SK-N-SH (cell line): ENCODE measurements at places on chromosomes 13 and 19. TPM values are rescaled to one million over a fixed set of nuclear protein-coding genes. Genes with fewer than 3 reads are reported as not detected.

Gene ZNF333
- polyA plus RNA-seq: 15.2 and 19.6 TPM in 2 replicates

Gene TGFBR3L
- 0.78 and 0.87 TPM in 2 replicates for polyA plus RNA-seq

Gene FNDC3A
- 27.7 and 37.7 TPM in 2 replicates for polyA plus RNA-seq

Gene TLE6
- polyA plus RNA-seq: 2.6 and 3.3 TPM in 2 replicates

Gene SHANK1
- polyA plus RNA-seq: 0.28 and 0.31 TPM in 2 replicates

Gene ACP7
- polyA plus RNA-seq: 0.24 and 0.36 TPM in 2 replicates

Gene ARID3A
- 4.4 and 8.6 TPM in 2 replicates for polyA plus RNA-seq

Gene ZNF90
- polyA plus RNA-seq: 1.4 and 1.5 TPM in 2 replicates

Gene ZNF787
- 14.3 and 16.0 TPM in 2 replicates for polyA plus RNA-seq

Gene KLF2
- polyA plus RNA-seq: 2.8 and 6.9 TPM in 2 replicates

Gene SYNE4
- 0.48 and 0.58 TPM in 2 replicates for polyA plus RNA-seq

DNA sequence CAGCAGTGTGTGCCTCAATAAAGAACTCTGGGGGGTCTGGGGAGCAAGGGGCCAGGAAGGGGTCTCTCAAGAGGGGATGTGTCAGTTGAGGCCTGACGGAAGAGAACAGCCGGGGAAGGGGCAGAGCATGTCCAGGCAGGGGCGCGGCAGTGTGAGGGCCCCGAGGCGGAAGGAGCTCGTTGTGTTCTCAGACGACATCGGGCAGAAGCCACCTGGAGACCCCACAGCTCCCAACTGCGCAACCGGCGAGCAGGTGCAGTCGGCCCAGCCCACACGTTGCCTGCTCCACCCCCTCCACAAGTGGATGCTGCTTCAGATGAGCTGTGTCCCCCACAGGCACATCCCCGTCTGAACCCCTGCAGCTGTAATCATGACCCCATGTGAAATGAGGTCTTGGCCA is 4.9 kb downstream of the CACTIN start:
- DNase-seq: no peak

GRCh38 chr13:23656637-23657371 is 86.6 kb downstream of the TNFRSF19 start:
- DNase-seq: peak; percentile 77

- no peak for DNase-seq
Measured at GRCh38 chr19:47598407-47599349, 10.3 kb upstream of the BICRA start.

GRCh38 chr19:50843701-50844221 is 10.4 kb upstream of the KLK15 start:
- DNase-seq: no peak

DNA sequence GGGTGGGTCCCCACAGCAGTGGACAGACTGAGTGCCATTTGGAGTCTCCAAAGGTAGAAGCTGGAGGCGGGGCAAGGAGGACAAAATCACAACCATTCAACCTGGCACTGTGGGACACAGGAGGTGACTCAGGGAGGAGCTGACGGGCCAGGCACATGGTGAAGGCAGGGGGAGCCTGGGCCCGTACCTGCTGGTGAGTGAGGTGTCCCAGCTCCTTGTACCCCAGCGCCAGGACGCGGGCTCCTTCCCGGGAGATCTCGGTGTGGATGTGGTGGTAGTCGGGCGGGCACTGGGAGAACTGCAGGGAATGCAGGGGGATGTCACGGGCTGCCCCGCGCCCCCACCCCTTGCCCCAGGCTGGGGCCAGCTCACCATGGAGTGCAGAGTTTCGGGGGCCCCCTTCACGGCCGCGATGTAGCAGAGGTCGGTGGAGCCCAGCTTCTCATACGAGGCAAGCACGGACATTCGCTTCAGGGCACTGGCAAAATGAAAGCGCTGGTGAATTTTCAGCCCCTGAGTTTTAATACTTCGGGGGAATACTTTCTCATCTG is 9.8 kb downstream of the ATP13A1 start:
- DNase-seq: peak; percentile 32

DNA sequence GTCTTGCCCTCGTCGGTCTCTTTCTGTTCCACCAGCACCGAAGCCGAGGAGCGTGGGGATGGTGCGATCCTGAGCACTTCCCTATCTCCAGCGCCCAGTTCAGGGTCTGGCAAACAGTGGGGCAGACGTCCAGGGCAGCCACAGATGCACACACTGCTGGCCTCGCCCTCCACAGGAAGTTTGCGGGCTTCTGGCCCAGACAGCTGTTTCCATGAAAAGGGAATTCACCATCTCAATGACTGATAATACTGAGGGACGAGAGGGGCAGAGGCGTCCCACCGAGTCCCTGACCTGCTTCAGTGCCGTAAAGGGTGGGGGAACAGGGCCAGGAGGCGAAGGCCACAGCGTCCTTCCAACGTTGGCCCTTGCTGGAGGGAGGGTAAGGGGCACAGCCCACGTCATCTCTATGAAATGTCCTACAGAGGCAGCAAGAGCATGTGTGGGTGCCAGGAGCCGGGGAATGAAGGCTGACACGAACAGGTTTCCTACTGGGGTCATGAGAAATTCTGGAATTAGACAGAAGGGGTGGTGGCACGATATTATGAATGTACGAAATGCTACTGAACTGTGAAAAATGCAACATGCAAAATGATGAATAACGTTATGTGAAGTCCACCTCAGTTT is 19.5 kb downstream of the SHC2 start:
- DNase-seq: no peak

GRCh38 chr13:35832551-35832950 is 298.6 kb downstream of the DCLK1 start:
- DNase-seq: no peak

DNA sequence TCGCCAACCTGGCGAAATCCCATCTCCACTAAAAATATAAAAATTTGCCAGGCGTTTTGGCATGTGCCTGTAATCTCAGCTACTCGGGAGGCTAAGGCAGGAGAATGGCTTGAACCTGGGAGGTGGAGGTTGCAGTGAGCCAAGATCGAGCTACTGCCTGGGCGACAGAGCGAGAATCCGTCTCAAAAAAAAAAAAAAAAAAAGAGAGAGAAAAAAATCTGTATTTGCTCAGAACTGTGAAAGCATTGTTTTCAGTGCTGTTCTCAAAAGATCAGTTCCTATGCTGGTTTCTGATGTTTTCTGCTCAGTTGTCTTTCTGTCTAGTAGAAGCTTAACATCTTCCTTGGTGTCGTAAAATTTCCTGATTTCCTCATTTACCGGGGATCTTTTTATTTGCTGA is 2.5 kb downstream of the SF3A2 start:
- DNase-seq: no peak

DNA sequence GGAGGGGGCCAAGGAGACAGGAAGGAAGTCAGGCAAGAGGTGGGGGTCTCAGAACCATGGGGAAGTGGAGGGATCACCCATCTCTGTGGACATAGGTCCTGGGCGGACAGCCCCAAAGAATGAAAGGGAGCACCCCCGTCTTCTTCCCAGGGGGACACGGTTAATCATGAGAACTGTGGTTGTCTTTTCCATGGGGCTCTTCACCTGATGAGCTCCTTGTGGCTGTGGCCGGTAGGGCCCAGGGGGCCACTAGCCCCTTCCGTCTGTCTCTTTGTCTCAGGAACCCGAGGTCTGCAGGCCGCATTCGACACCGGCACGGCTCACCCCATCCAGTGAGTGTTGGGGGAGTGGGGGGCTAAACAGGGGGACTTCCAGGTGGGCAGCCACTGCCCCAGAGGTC is 8.6 kb downstream of the PLPPR2 start:
- DNase-seq: no peak

GRCh38 chr13:39432196-39432595 is 170.8 kb downstream of the LHFPL6 start:
- no peak for DNase-seq

DNA sequence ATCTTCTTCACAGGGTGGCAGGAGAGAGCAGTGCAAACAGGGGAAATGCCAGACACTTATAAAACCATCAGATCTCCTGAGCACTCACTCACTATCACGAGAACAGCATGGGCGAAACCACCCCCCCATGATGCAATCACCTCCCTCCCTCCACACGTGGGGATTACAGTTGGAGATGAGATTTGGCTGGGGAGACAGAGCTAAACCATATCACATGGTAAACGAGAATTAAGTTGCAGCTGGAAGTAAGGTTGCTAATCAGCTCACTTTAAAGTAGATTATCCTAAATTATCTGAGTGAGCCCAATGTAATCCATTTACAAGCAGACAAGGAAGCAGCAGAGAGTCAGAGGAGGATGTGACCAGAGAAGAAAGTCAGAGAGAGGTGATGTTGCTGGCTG is 102.2 kb upstream of the IPO5 start:
- no peak for DNase-seq

- no peak for DNase-seq
Measured at GRCh38 chr19:31589109-31589508, 239.9 kb upstream of the TSHZ3 start.

- DNase-seq: no peak
Measured at GRCh38 chr13:95420501-95420900, 119.2 kb upstream of the ABCC4 start.

DNA sequence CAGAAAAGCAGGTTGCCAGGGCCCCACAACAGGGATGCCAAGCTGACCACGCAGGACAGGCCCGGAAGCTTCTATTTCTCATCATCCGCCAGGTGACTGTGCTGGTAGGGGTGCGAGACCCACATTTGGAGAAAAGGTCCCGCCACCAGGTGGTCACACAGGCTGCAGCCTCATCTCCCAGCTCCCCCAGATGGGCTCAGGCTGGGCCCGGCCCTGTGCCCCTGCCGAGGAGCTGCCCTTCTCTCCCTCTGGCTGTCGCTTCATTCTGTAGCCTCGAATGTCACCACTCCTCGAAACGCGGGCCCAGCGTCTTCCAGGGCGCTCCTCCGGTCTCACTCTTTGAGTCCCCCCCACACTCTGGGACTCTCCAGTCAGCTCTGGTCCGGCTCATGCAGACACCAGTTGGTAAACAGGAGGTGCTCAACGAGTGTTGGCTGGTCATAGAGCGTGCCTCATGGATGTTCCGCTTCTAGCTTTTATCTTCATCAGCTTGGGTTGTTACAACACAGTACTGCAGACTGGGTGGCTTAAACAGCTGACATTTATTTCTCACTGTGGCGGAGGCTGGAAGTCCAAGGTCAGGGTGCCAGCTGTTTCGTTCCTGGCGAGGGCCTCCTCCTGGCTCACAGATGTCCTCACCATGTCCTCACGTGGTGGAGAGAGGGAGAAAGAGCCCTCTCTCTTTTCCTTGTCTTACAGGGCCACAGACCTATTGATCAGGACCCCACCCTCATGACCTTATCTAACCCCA is 87.1 kb downstream of the TEX29 start:
- DNase-seq: no peak

- DNase-seq: peak; percentile 99
Measured at GRCh38 chr19:15432629-15433518, 14.1 kb upstream of the AKAP8L start.

DNA sequence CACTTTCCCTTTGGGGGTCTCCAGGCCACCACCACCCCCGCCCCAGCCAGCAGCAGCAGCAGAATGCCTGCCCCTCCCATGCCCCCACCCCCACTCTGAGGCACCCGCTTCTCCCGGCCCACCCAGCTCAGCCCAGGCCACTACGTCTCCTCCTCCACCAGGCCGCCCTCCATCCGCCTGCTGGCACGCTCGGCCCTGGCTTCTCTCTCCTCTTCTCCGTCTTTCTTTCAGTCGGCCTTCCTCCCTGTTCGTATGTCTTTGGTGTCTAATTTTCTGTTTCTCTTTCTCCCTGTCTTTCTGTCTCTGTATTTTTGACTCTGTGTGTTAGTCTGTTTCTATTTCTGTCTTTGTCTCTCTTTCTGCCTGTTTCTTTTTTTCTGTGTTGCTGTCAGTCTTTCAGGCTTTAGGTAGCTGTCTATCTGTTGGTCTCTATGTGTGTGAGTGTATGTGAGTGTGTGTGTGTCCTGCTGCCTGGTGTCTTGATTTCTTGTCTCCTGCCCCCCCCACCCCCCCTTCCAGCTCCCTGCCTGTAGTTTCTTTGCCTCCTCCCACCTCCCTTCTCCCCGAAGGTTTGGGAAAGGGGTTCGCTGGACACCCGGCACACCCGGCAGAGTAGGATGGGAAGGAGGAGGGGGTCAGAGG is at the start of gene LGI4:
LGI4 (minus strand) TSS at position 459 of the 642 bp plus-strand sequence; CDS start at position 80, 379 bp downstream.
- DNase-seq: no peak

- DNase-seq: no peak
Measured at GRCh38 chr13:113660066-113660465, 2.1 kb upstream of the ATP4B start.

DNA sequence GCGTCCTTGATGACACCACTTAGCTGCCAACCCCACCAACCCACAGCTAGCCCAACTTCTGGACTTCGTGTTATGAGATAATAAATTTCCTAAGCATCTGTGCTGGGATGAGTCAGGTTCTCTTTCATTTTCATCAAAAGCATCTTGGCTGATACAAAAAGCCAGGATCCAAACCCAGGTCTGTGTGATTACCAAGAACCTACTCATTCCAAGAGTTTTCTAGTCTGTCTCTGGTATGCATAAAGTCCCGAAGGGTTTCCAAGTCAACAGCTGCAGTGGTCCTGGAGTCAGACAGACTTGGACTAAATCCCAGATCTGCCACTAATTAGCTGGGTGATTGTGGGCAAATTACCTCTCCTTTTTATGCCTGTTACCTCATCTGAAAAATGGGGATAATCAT is 55.5 kb upstream of the SERP2 start:
- no peak for DNase-seq

DNA sequence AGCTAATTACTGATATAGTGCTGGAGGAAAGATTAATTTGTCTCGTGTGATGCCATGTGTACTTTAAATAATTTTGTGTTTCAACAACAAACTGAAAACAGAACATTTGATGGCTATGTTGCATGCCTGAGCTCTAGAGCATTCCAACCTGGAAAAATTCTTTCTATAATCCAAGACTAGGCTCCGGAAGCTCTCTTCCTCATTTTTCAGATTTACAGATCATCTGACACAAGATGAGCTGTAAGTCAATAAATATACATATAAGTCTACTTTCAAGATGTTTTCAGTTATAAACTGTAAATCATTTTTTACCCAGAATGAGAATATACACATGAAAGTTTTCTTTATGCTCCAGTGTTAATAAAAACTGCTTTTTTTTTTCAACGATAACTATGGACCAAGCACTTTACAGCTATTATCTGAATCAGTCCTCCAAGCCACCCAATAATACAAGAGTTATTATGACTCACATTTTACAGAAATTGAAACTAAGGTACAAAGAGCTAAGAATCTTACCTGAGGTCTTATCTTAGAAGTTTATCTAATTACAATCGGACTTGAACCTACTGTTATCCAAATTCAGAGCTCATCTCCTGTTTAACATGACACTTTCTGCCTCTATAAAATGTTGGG is 6.4 kb upstream of the FOXO1 start:
- no peak for DNase-seq

DNA sequence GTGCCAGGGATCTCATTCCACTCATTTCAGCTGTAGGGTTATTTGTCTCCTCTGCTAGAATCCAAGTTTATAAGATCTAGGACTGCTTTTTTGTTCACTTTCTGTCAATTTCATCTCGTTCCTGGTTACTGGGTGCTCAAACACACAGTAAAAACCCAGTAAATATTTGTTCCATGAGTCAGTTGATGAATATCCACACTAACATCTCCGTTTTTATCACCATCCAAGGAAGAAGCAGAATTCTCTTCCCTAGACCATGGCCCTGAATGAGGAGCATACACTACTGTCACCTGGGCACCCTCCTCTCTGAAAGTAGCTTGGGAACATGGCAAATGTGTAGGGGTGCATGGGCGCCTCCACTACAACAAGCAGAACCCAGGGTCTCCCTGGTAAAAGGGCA is 390.8 kb downstream of the FOXO1 start:
- DNase-seq: no peak
